HL-60 (cell line): ENCODE measurements at places on chromosomes 3 and 15.

GRCh38 chr3:116148881-116149851 is 296.1 kb downstream of the LSAMP start:
- no peak for DNase-seq

DNA sequence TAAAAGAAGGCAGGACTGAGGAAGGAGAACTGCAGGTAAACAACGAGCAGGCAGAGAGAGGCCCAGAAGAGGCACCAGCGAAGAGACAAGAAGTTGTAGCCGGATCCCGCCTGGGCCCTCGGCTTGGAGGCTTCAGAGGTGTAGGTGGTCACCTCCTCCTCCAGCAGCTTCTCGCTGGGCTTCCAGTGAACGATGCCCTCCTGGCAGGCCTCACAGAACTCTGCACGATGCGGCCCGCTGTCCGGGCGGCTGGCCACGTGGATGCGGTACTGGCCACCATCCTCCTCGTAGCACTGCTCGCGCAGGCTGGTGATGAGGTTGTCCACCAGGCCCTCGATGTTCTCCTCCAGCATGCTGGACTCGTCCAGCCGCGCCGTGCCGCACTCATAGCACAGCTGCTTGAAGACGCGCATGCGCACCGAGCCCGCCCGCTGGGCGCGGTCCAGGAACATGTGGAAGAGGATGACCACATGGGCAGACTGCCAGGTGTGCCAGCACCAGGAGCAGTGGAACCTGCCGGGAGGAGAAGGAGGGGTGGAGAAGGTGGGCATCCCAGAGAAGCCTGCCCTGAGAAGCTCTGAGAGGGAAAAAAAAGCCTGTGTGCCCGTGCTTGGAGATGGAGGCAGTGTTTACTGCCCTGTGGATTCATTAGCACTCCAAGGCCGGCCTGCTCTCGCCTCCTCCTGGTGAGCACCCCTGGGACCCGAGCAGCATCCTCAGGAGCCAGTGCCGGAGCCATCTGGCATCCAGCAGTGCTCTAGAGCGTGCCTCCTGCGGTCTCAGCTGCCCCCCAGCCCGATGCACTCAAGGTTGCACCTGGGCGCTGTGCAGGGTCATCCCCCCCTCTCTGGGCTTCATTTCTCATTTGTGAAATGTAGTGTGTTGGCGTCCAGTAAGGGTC is 3.6 kb downstream of the RTP2 start:
- DNase-seq, result no peak

DNA sequence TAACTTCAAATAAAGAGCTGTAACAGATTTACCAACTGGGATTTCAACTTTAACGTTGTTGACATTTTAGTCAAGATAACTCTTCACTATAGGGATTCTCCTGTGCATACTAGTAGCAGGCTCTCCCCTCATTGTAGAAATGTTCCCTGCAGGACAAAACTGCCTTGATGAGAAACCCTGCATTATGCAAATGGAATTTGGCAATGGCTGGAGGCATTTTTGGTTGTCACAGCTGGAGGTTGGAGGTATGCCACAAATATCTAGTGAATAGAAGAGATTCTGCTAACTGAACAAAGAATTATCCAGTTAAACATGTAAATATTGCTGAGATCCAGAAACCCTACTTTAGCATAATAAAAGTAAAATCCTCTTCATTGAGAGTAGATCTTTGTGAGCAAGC is 928.8 kb upstream of the ALCAM start:
- no peak for DNase-seq

GRCh38 chr15:77010312-77010686 is 15.4 kb downstream of the PSTPIP1 start:
- DNase-seq, result no peak

DNA sequence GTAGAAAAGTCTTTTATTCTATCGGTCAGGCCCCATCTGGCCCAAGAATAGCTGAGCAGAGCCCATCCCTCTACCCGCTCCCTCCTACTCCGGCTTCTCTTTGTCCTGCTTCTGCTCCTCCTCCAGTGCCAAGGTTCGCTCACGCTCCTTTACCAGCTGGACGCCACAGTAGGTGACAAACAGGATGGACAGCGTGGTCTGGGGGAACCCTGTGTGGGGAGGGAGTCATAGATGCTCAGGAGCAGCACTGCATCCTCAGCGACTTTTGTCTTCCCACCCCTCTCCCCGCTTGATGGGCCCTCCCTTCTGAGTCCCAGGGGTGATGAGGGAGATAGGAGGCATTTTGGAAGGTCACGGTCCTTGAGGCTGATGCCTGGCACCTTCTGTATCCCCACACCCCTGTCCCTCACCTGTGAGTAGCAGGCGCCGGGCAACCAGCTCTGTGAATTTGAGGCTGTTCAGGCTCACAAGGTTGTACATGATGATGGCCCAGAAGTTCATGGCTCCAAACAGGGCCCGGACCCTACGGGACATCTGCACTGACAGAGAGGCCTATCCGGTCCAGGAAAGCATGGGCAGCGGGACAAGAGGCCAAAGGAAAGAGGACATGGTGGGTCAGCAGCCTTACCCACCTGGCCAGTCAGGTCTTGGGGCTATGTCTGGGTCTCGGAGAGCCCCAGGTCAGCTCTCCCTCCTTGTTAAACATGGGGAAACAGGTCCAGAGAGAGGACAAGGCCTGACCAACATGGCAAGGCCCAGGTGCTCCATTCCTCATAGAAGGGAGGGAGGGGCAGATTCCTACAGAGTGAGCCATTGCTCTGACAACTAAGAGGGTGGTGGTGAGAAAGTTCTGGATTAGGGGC is 7.6 kb downstream of the KLHL40 start:
- DNase-seq, result no peak

GRCh38 chr3:56060521-56061278 is 407.6 kb downstream of the ERC2 start:
- DNase-seq, result no peak

DNA sequence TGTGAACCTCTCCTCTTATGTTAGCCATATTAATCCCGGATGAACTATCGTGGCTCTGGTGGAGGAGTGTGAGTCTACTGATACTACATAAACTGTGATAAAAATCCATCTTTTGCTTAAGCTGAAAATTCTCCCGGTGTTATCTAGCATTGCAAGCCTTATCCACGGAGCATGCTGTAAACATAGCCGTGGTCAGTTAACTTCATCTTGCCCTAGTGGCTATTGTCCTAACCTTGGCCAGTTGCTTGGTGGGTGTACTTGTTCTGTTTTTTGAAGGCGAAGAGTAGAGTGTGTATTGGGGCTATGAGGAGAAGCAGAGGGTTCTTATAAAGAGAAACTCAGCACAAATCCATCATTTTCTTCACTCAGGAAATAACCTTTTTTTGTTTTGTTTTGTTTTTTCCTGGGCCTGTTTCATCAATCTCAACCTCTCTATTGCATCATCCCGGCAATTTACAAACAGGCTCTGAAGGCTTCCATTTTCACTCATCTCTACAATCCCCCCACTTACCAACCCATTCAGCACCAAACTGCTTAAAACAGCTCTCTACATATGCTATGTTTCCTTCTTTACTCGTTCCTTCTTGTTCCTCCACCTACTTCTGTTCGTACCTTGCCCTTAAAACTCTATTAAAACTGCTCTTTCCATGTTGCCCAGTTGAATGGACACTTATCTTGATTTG is 135.5 kb upstream of the PTX3 start:
- no peak for DNase-seq

- DNase-seq, result no peak
Measured at GRCh38 chr3:131804565-131805133, 230.2 kb downstream of the CPNE4 start.

GRCh38 chr15:89442671-89443307 is 53.6 kb downstream of the RHCG start:
- DNase-seq, result no peak

GRCh38 chr3:112128843-112129727 is 4.0 kb downstream of the GCSAM start:
- DNase-seq, result peak; percentile 13

GRCh38 chr3:193996221-193996620 is 139.7 kb upstream of the HES1 start:
- no peak for DNase-seq

GRCh38 chr3:32411442-32411841 is 19.8 kb downstream of the CMTM7 start:
- no peak for DNase-seq

- DNase-seq, result peak; percentile 80
Measured at GRCh38 chr15:95620934-95621579, 709.4 kb upstream of the NR2F2 start.

DNA sequence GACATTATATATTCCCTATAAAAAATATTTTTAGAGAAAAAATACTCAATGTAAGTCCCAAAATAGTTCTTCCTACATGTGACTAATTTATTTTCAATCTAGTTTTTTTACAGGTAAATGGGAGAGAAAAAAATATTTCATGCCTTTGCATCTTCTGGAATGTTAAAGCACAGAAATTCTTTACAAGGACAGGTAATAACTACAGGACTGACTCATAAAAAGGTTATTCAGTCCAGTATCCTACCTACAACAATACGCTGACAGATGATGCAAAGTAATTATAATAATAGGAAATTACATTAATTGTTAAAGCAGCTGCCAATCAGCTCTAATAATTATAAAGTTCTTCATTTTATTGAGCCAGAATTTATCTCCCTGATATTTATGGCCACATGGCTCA is 147.5 kb downstream of the MYO9A start:
- no peak for DNase-seq

DNA sequence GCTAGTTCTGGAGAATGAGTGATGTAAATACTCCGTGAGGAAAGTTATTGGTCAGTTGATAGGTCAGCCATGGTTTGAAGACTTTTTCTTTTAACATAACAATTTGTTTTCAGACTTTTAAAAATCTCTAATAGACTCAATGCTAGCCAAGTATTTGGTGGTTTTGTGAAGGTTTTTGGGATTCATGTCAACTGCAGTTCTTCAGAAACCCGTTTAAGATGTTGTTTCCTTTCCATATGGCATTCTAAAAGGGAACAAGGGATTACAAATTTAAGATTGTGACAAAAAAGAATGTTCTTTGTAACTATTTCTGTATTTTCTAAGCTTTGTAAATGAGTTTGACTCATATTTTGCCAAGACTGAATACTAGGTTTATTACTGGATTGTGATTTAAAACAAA is 281.7 kb upstream of the COL8A1 start:
- DNase-seq, result no peak

GRCh38 chr3:13280122-13280790 is 139.9 kb downstream of the NUP210 start:
- DNase-seq, result no peak
